ENCODE measurements at places on chromosomes 3 and 15. TPM values are rescaled to one million over a fixed set of nuclear protein-coding genes. Genes with fewer than 3 reads are reported as not detected.

Gene SOX14
- not detected for polyA plus RNA-seq

Gene TMC3
- polyA plus RNA-seq: 0.26 TPM

- H3K36me3 ChIP-seq: no peaks in the 10 kb centered on the region
- H3K4me3 ChIP-seq: no peak overlapping the region
- peak; percentile 63 for DNase-seq
- H3K4me1 ChIP-seq: no peaks in the 10 kb centered on the region
Measured at GRCh38 chr15:77282333-77282732, 137.6 kb downstream of the PEAK1 start.

GRCh38 chr3:21913791-21914190 is 162.8 kb upstream of the ZNF385D start:
- no peaks in the 10 kb centered on the region for H3K36me3 ChIP-seq
- H3K4me1 ChIP-seq: no peaks in the 10 kb centered on the region
- H3K27ac ChIP-seq: no peak overlapping the region
- no peak for DNase-seq
- H3K4me3 ChIP-seq: no peak overlapping the region

- no peaks in the 10 kb centered on the region for H3K27me3 ChIP-seq
- no peak overlapping the region for H3K4me3 ChIP-seq
- no peak overlapping the region for H3K27ac ChIP-seq
- no peaks in the 10 kb centered on the region for H3K36me3 ChIP-seq
Measured at GRCh38 chr3:189121092-189121491, 50.7 kb upstream of the TPRG1 start.

DNA sequence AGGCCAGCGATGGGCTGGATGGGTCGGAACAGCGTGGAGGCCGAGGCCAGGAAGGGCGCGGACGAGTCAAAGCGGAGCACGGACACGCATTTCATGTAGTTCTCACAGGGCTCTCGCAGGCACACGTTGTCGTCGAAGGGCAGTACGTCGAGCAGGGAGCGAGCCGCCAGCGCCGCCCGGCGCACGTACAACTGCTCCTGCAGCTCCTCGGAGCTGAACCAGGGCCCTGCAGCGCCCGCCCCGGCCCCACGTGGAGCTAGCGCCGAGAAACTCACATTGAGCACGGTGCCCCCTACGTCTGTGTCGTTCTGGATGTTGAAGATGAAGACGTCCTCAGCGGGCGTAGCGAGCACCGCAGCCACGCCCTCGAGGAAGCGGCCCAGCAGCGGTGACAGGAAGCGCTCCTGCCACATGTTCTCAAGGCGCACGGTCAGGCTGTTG is 5.8 kb downstream of the CELSR3 start:
- peak overlapping the region; percentile 66 for H3K4me3 ChIP-seq
- no peak for DNase-seq
- H3K27ac ChIP-seq: no peak overlapping the region
- peaks cover 16% of the 10 kb centered on the region for H3K4me1 ChIP-seq

GRCh38 chr3:144096016-144096415 is 124.4 kb downstream of the DIPK2A start:
- DNase-seq: no peak
- H3K4me3 ChIP-seq: no peak overlapping the region
- no peaks in the 10 kb centered on the region for H3K27me3 ChIP-seq
- no peaks in the 10 kb centered on the region for H3K4me1 ChIP-seq
- no peak overlapping the region for H3K27ac ChIP-seq
